Activated CD8-positive, alpha-beta memory T cell treated with anti-CD3 and anti-CD28 coated beads for 1 hour (primary cell): ENCODE measurements at places on chromosomes 4 and X.

GRCh38 chr4:126541820-126542219, 1090.9 kb upstream of the INTU start:
- no peak for DNase-seq

- DNase-seq = no peak
Observed at GRCh38 chrX:140709421-140709846, at the start of gene LINC00632. Gene LINC00632, plus strand, starts transcription at chrX:140709759.

DNA sequence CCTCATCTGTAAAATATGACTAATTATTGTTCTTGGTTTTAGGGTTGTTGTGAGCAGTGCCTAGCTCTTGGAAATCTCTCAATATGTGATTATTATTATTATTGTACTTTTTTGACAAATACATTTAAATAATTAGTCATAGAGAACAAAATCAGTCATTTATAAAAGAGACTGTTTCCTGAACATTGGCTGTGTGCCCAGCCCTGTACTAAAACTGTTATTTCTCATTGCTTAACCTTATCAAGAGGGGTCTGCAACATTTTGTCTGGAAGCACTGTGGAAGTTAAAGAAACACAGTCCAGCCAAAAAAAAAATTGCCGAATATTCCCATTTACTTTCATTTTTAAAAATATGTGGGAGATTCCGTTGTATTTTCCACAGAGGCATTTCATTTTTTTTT, 989.2 kb upstream of the SLIT2 start:
- no peak for DNase-seq

- DNase-seq = no peak
Observed at GRCh38 chr4:158581161-158581560, 59.5 kb downstream of the RXFP1 start.

- no peak for DNase-seq
Observed at GRCh38 chrX:66717926-66718325, 79.0 kb upstream of the EDA2R start.

DNA sequence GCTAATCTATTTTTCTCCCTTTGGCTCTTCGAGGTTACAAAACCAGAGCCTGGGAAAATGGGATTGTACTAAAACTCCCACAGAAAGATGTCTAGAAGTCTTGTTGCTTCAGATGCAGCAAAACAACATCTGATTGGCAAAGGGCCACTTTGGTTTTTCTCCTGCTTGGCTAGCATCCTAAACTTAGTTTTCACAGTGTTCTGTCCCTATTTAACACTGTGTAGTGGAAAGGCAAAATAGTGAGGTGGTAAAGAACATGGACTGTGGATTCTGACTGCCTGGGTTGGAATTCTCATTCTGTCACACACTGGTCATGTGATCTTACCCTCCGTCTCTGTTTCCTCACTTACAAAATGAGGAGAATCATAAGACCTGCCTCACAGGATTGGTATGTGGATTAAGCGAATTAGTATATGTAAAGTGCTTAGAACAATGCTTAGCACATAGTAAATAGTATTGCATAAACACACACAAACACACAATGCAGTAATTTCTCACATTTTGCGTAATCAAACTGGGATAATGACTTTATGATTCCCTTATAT, 23.5 kb downstream of the TIGD2 start:
- DNase-seq = no peak

DNA sequence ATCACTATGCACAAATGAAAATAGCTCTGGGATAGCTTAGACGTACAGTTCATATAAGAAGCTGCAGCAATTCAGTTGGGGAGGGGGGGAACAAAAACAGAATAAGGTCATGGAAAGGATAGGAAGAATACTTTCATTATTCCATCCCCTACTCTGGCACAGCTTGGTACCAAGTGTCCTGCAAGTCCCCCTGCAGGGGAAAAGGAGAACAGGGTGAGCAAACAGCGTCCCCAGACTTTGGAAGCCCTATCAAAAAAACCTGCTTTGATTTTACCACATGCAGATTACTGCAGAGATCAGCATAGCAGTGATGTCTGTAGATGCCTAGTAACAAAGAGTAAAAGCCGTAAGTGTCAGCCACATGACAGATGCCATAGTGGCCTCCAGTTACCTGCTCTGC, 209.4 kb upstream of the NEIL3 start:
- DNase-seq = no peak

DNA sequence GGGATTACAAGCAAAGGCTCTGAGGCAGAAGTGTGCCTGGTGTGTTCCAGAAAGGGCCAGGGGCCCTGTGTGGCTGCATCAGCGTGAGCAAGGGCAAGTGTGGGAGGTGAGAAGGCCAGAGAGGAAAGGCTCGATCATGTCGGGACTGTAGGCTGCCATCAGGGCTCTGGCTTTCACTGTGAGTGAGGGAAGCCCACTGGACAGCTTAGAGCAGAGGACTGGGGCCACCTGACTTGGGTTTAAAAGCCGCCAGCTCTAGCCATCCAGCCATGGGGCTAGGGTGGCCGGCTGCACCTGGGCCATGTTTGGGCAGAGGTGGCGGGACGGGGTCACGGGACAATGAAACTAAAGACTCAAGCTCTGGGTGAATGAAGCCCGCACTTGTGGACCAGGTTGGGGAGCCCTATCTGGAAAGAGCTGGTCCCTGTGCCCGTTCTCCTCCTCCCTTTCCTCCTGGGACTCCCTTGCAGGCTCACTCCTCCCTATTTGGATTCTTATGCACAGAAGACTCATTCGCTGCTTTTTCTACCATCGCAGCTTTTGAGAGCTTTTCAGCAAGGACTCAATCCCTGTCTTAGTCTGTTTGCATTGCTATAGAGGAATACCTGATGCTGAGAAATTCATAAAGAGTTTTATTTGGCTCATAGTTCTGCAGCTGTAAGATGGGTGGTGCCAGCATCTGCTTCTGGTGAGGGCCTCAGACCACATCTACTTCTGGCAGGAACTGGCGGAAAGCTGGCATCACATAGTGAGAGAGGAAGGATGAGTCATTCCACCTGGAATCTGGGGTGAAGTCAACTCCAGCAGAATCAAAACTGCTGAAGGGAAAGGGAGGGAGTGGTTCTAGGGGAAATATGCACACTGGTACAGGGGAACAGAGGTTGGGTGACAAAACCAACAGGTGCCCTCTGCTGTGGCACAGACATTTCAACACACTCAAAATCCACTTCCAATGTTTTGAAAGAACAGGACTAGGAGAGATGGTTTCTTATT, 15.3 kb downstream of the CTAG1B start:
- no peak for DNase-seq

GRCh38 chr4:86683167-86683566, 89.1 kb downstream of the PTPN13 start:
- DNase-seq = no peak
